T follicular helper cell (primary cell): ENCODE measurements at places on chromosomes 6 and 20.

- peak; percentile 38 for DNase-seq
Observed at GRCh38 chr6:26521600-26522391, 16.4 kb upstream of the HMGN4 start.

DNA sequence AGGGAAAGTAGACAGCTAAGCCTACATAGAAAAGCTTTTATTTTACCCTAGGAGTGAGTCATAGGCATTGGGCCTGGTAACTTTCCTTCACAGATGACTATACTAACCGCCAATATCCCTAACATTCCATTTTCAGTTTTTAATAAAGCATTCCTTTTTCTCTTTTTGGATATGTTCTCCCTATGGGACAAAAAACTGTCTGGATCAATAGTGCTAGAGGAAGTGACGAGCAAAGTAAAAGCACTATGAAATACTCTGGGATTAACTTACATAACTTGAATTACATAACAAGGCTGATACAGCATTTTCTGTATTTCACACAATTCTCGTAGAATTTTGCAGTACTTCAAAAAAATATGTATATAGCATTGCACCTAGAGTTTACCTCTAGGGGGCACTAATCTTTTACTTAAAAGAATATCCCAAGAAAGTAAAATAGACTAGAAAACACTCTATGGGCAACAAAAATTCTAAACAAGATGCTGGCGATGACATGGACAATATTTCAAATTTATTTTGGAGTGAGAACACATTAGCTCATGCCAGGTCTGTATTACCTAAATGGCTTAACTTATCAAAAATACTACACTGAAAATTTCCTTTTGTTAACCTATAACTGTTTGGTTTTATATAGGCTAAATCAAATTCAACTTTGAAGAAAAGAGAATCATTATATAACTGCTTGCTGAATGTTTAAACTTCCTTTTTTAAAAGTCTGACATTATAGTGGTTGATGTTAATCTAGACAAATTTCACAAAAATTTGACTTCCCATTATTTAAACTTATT lies 66.3 kb upstream of the DST start:
- no peak for DNase-seq

- DNase-seq = no peak
Observed at GRCh38 chr6:169957351-169957963, 206.0 kb downstream of the ERMARD start.

DNA sequence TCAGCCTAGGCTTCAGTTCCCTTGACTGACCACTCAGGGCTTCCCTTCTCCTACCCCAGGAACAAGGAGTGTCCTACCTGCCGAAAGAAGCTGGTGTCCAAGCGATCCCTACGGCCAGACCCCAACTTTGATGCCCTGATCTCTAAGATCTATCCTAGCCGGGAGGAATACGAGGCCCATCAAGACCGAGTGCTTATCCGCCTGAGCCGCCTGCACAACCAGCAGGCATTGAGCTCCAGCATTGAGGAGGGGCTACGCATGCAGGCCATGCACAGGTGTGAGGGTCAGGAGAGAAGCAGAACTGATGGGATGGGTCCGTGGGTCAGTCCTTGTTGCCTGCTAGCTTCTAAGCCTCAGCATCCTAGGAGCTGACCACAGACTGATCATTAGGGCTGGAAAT lies 1.6 kb downstream of the RING1 start:
- DNase-seq = no peak

DNA sequence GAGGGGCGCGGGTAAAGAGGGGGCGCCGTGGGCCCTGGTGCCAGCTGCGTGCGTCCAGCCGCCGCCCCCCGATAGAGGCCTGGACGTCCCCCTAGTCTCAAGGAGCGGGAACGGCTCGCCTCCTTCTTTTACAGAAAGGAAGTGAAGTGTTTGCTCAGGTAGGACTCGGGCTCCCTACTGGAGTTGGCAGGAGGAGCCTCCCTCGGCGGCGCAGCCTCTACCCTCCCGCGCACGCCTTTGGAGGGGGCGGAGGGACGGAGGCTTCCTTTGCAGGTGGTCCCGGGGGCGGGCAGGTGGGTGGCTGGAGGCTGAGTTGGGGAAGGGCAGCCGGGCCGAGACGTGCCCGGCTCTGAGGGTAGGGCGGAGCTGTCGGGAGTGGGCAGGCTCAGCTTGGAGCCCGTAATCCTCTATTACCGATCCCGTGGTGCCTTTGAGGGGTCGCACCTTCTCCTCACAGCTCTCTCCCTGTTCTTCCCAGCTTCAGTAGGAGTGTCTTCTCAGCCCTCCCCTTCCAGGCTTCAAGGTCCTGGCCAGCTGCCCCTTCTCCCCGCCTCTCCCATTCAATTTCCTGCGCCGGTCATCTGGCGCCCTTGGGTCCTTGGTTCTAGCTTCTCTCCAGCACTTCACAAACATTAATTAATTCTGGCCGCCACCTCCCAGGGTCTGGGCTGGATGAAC lies 728 bp downstream of the ITPR3 start:
- no peak for DNase-seq

- peak; percentile 3 for DNase-seq
Observed at GRCh38 chr20:41428285-41428684, 61.7 kb upstream of the EMILIN3 start.

GRCh38 chr6:31365864-31366263 lies 8.9 kb upstream of the HLA-B start:
- no peak for DNase-seq

- DNase-seq = no peak
Observed at GRCh38 chr6:98678481-98678880, 155.9 kb upstream of the POU3F2 start.

DNA sequence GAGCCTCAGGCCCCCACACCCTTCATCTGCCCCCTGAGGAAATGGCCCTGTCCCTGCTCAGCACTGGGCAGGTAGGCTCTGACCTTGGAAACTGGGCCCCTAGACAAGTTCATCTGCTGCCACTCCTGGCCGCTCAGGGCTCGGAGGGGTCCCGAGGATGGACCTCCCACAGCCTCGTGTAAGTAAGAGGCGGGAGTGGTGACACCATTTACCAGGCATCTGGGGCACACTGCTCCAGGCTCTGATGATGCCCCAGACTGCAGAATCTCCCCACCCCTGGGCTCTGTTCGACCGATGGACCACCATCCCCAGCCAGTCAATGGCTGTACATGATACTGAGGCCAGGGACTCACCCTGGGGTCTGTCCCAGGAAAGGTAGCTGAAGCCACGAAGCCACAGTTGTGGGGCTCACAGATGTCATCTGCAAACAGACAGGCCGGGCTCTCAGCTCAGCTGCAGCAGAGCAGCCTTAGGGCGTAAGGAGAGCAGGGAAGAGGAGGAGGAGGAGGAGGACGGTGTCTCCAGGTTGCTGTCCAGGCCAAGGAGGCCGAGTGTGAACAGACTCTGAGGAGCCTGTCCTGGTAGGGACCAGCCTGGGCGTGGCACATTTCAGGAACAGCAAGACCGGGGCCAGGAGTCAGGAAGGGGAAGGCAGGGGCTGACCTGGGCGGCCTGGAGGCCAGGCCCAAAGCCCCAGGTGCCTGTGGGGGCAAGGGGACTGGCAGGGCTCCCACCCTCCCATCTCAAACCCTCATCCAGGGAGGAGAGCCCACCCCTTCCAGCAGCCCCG lies 300.4 kb downstream of the TAF4 start:
- no peak for DNase-seq

DNA sequence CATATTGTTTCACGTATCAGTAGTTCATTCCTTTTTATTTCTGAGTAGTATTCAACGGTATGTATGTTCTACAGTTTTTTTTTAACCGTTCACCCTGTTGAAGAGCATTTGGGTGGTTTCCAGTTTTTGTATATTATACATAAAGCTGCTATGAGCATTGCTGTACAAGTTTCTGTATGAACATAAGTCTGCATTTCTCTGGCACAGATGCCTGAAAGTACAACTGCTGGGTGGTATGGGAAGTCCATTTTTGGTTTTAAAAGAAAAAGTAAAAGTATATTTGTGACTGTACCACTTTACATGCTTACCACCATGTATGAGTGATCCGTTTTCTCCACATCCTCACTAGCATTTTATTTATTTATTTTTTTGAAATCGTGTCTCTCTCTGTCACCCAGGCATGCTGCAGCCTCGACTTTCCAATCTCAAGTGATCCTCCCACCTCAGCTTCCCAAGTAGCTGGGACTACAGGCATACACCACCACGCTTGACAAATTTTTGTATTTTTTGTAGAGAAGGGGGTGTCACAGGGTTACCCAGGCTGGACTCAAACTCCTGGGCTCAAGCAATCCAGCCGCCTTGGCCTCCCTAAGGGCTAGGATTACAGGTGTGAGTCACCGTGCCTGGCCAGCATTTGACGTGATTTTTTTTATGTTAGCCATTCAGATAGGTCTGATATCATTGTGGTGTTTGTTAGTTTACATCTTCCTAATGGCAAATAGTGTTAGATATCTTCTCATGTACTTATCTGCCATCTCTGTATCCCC lies 11.0 kb upstream of the SIM1 start:
- no peak for DNase-seq

DNA sequence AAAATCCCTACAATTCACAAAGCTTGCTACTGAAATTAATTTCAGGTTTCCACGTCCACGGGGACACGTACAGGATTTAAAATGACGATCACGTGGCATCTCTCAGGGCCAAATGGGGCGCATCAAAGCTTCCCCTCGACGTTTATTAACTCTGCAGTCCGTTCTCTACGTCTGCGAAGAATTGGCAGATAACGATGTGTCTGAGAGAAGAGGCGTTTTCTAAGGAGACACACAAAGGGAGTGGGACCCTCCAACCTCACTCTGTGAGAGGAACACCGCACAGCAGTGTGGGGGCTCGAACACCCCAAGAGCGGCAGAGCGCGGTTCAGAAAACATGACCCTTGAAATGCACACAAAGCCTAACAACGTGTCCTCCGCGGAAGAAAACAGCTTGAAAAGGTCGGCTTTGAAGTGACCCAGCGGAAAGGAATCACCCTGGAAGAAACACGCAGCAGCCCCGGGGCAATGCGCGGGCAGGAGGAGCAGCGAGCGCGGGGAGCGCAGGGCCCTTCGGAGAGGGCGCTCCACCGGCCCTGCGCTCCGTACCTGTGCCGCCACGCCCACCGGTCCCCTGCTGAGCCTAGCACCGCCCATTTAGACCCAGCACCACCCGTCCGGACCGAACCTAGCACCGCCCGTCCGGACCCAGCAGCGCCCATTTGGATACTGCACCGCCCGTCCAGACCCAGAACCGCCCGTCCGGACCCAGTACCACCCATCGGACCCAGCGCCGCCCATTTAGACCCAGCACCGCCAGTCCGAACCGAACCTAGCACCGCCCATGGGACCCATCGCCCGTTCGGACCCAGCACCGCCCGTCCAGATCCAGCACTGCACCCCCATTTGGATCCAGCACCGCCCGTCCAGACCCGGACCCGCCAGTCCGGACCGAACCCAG lies 1.1 kb upstream of the AFDN start:
- DNase-seq = no peak

- DNase-seq = no peak
Observed at GRCh38 chr6:25777856-25778649, 23.5 kb downstream of the SLC17A4 start.

GRCh38 chr6:122995921-122996793 lies at the start of gene CLVS2:
Gene CLVS2 (plus strand): TSS chr6:122996235. CDS start chr6:122997778, 1,543 bp downstream.
- no peak for DNase-seq

- no peak for DNase-seq
Observed at GRCh38 chr6:148340586-148341297, 1.9 kb upstream of the SASH1 start.

DNA sequence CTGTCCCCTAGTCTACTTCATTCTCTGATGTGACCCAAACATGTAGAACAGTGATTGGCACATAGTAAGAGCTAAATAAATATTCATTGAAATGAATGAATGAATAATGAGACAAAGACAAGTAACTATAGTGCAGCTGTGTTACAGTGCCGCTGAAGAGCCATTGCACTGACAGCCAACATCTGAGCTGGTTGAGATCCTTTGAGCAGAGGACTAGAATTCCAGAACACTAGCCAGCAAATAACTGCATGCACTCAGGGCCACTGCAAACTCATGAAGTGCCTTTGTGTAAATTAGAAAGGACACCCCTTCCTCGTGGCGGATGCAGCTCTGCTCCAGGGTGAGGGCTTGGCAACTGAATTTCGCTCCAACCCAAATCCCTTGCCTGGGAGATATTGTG lies 230.3 kb upstream of the CDYL start:
- no peak for DNase-seq

- DNase-seq = no peak
Observed at GRCh38 chr20:24764794-24765202, 184.3 kb upstream of the CST7 start.

DNA sequence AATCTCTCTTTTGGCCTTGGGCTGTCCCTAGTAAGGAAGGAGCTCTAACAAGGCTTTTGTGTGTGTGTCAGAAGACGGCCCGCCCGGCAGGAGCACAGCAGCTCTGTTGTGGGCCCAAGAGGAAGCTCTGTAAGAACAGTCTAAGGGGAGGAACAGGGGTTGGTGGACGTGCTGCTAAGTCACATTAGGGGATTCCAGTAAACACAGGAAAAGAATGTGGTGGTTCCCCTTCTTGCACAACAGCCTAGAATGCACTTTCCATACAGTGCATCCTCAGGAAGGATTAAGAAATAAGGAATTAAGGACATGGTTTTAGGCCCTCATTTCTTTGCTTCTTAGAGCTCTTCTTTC lies 114.5 kb downstream of the RNF144B start:
- no peak for DNase-seq

DNA sequence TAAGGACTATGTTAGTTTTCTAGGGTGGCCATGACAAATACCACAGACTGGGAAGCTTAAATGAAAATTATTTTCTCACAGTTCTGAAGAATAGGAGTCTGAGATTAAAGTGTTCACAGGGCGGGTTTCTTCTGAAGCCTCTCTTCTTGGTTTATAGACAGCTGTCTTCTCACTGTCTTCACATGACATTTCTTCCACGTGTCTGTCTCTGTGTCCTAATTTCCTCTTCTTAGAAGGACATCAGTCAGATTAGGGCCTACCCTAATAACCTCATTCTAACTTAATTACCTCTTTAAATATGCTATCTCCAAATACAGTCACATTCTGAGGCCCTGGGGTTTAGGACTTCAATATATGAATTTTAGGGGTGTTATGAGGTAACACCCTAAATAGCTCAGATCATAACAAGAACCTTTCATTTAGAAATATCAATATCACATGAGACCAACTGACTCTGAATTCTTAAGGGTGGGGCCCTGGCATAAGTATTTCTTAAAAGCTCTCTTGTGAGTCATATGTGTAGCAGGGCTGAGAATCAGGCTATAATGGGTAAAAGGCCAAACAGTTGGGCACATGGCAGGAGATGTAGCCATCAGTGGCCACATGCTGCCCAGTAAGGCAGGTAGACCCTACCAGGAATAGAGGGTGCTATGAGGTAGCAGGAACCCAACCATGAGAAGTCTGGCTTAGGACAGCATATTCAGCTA lies 62.0 kb upstream of the TENT5A start:
- DNase-seq = no peak

- no peak for DNase-seq
Observed at GRCh38 chr20:49843139-49843538, 30.5 kb downstream of the SLC9A8 start.
